ENCODE measurements at places on chromosomes 16 and 17.

DNA sequence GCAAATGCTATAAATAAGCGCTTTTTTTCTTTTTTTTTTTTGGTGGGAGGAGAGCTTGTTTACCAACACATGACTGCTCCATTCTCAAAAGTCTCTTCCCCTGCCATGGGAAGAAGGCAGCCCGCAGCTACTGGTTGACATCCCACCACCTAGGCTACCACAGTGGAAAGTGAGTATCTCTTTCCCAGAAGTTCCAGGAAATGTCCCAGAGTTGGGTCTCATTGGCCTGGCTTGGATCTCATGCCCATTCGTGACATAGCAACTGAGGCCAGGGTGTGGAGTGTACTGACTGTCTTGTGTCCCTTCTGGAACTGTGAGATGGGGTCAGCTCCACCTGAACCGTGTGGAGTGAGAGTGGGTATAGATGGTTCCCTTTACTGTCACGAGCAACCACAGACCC lies 29.5 kb upstream of the BRD7 start:
- no peak for DNase-seq

- no peak for DNase-seq
These were observed 1.1 kb upstream of the CRHR1 start for GRCh38 chr17:45782889-45783592.

DNA sequence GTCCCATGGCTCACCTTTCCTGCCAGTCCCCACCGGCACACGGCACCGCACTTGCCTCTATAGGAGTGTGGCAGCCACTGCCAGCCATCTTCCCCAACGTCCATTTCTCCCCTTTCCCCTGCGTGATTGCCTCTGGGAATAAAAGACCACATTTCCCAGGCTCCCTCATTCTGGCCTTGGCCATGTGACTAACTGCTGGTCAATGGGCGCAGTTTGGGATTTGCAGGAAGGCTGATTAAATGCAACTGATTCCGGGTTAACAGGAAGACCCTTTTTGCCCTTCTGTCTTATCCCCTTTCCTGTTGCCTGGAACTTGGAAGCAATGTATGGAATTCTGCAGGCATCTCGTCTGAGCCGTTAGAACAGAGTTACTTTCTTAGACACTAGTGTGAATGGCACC lies 3.0 kb downstream of the BTBD17 start:
- DNase-seq = no peak

- no peak for DNase-seq
These were observed 23.0 kb upstream of the DNAI2 start for GRCh38 chr17:74251051-74251450.

DNA sequence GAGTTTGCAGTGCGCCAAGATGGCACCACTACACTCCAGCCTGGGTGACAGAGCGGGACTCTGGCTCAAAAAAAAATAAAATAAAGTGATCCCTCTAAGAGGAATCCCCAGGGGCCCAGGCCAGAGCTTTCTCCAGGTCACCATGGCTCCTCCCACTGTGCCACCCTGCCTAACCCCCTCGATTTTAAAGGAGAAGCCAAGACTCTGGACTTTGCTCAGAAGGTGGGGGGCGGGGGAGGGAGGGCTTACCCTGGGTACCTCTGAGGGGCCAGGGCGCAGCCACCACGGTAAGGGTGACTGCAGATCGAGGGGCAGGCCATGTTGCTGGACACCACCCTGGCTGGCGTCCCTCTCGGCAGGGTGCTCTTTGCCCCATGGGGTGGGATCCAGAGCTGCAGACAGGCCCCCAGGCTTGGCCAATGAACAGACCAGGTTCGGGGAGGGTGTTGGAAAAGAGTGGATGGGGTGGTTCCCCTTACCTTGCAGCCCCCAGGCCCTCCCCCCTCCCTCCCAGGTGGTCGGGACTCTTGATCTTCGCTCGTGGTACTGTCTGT lies 455 bp upstream of the GRB7 start:
- no peak for DNase-seq

GRCh38 chr17:35371934-35372333 lies 1.5 kb downstream of the SLFN11 start:
- DNase-seq = no peak
